ENCODE measurements at places on chromosomes 1 and 21. TPM values are rescaled to one million over a fixed set of nuclear protein-coding genes. Genes with fewer than 3 reads are reported as not detected.

DNA sequence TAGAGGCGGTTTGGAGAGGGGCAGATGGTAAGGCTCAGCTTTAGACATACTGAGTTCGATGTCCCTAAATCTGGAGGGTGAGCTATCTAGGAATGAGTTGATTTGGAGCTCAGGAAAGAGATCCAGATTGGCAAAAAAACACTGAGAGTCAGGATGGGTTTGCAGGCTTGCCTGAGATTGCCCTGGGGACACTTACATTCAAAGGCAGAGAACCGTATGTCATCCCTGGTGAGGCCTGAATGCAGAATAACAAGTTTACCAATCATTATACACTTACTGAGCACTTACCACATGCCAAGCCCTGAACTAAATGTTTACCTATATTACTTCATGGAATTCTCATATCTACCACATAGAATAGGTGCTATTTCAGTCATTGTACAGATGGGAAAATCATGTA lies 27.5 kb downstream of the TFAP2E start:
- no peak for DNase-seq

DNA sequence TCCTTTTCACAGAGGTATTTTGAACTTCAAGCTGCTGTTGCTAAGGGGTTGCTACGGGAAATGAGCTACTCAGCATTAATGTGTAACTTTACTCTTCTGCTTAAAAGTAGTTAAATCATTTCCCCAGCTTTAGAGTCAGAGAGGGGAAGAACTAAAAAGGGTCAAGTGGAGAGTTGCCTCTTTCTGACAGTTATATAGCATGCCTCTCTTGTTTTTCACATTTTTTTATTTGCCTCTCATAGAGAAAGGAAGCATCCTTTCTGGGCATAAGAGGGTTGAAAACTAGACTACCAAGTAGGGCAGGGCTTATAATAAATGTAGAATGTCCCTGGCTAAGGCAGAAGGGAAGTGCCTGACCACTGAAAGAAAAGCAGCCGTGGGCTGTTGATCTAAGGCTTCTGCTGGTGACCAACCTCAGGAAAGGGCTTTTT lies 10.1 kb upstream of the ELAVL4 start:
- no peak for DNase-seq

- no peak for DNase-seq
Measured at GRCh38 chr1:54219688-54220003, 19.7 kb downstream of the MRPL37 start.

- no peak for DNase-seq
Measured at GRCh38 chr1:26887125-26887524, 3.0 kb downstream of the GPN2 start.

- DNase-seq: no peak
Measured at GRCh38 chr1:19613171-19613703, 30.9 kb upstream of the NBL1 start.

DNA sequence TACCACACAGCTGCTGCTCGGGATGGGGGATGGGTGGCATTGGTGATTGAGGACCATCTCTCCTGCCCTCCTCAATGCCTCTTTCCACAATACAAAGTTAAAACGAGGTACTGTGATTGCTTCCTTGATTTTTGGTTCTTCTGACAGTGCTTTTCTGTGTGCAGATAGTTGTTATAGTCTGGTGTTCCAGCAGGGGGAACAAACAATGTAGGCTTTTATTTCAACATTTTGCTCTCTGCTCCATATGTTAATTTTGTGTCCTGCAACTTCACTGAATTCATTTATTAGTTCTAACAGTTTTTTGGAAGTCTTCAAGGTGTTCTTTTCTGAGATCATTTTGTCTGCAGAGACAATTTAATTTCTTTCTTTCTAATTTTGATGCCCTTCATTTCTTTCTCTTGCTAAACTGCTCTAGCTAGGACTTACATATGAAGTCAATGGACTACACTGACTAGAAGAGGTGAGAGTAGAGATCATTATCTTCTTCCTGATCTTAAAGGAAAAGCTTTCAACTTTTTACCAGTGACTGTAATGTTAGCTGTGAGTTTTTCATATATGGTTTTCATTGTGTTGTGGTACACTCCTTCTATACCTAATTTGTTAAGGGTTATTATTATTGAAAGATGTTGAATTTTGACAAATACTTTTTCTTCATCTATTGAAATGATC lies 45.4 kb downstream of the TNFSF18 start:
- no peak for DNase-seq

DNA sequence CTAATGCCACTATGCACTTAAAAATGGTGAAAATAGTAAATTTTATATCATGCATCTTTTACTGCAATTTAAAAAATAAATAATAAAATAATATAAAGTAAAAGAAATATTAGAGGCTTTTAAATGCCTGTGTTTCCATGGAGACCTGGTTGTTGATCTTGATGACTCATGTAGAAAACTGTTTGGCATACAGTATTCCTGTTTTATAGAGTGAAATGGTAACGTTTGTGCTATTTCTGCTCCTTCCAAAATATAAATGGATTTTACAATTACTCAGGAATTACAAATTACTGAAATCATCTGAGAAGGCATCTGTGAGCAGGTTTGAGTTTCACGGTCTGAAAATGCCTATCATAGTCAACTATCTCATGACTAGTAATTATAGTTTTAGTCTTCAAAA lies 98.4 kb upstream of the USP25 start:
- DNase-seq: peak; percentile 19

DNA sequence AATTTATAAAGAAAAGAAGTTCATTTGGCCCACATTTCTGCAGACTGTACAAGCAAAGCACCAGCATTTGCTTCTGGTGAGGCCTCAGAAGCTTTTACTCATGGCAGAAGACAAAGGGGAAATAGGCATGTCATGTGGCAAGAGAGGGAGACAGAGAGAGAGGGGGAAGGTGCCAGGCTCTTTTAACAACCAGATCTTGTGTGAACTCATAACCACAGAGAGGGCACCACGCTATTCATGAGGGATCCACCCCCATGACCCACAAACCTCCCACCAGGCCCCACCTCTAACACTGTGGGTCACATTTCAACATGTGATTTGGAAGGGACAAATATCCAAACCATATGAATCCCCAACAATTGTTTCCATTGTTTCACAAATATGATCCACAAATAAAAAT lies 467.9 kb downstream of the SIPA1L2 start:
- DNase-seq: no peak

CFHR4 gene
- polyA plus RNA-seq: not detected

CFHR3 gene
- 1.7 TPM for polyA plus RNA-seq

RAD54L gene
- 6.7 TPM for polyA plus RNA-seq

MAD2L2 gene
- polyA plus RNA-seq: 29.4 TPM
